IMR-90 (cell line): ENCODE measurements at places on chromosomes 6 and 20. TPM values are rescaled to one million over a fixed set of nuclear protein-coding genes. Genes with fewer than 3 reads are reported as not detected.

PRICKLE4 gene
- total RNA-seq: not detected in 2 replicates

DNA sequence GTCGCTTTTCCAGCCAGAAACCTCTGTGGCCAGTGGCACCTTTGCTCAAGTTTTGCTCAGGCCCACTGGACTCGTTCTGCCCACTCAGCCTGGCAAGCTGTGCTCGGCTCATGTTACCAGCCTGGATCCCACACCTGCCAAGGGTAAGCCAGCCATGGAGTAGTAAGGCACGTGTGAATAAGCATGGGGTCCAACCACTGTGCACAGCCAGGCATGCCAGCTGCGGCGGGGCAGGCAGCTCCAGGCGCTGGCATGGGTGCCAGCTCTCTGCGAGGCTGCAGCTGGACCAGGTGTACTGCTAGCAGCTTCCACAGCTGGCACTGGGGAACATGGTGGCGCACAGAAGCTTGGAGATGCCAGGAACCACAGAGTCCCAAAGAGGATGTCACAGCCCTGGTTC, 32.1 kb upstream of the PDYN start:
- no peak overlapping the region for H3K27ac ChIP-seq
- no peaks in the 10 kb centered on the region; the same call in 1 of the 2 replicates for H3K27me3 ChIP-seq
- H3K4me3 ChIP-seq: no peak overlapping the region

C2 gene
- under 0.01 and 0.18 TPM in 2 replicates for total RNA-seq

RAD21L1 gene
- under 0.01 TPM in 1 of 2 replicates, not detected in the other for total RNA-seq

CNBD2 gene
- 0.56 and 0.90 TPM in 2 replicates for total RNA-seq

- no peak overlapping the region for H3K27ac ChIP-seq
- DNase-seq: no peak
- H3K36me3 ChIP-seq: no peaks in the 10 kb centered on the region
- H3K27me3 ChIP-seq: peaks cover 51% of the 10 kb centered on the region
Measured at GRCh38 chr20:3082955-3083952, 1.3 kb downstream of the AVP start.

DNA sequence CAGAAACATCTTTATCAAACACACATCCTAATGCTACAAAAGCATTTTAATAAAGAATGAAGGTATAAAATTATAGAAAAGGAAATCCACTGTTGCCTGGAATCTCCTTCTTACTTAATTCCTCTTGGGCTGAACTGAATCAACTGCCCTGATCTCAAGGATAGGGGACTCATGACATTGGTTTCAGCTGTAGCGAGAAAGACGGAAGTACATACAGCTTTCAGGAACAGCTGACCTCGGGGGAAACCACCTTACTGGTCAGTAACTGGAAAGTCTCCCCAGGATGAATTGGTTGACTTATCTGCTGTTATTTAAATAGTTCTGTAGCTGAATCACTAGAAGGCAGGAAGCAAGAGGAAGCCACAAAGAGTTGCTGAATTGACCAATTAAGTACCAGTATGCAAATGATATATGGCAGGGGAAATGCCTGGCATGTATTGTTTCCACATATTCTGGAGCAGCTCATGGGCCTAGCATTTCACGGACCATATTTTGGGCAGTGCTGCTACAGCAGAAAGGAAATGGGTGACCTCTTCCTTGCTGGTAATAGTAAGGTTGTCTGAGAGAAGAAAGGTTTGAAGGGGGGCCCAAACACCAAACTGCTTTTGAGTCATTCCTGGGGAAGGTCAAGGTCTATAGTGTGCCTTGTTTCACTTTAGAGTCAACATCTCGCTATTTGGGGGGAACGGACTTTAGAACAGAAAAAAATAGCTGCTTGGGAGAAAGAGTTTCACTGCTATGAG, 43.7 kb upstream of the MAP7 start:
- H3K4me1 ChIP-seq: peaks cover 13% of the 10 kb centered on the region
- DNase-seq: peak; percentile 100
- H3K27me3 ChIP-seq: no peaks in the 10 kb centered on the region

GRCh38 chr6:86380571-86381125, 556.7 kb upstream of the HTR1E start:
- no peak for DNase-seq
- H3K27ac ChIP-seq: no peak overlapping the region
- H3K27me3 ChIP-seq: no peaks in the 10 kb centered on the region

- no peak for DNase-seq
- H3K27me3 ChIP-seq: peaks cover 5% of the 10 kb centered on the region
- H3K4me3 ChIP-seq: no peak overlapping the region
- H3K36me3 ChIP-seq: no peaks in the 10 kb centered on the region
- H3K4me1 ChIP-seq: peaks cover 6% of the 10 kb centered on the region; the same call in 1 of the 2 replicates
Measured at GRCh38 chr20:36144336-36144735, 10.2 kb upstream of the EPB41L1 start.

MRAP2 gene
- total RNA-seq: under 0.01 TPM in 1 of 2 replicates, not detected in the other

HTR1B gene
- under 0.01 and 0.36 TPM in 2 replicates for total RNA-seq

DNA sequence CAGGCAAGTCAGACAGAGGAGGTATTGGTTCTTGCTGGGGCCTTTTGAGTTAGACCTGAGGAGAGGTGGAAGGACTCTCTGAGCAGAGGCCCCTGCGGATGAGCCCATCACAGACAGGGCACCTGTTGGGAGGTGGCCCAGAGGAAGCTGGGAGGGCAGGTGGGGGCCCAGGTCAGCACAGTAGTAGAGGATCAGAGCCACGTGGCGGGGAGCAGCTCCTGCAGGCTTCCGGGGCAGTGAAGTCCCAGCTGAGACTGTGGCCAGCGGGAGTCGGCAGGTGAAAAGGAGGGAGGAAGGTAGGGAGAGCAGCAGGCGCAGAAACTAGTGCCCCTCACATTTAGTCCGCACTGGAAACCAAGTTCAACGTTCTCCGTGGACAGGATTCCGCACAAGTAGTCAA, 61.8 kb downstream of the RSPH3 start:
- H3K4me1 ChIP-seq: no peaks in the 10 kb centered on the region
- no peaks in the 10 kb centered on the region for H3K36me3 ChIP-seq
- H3K4me3 ChIP-seq: no peak overlapping the region
- DNase-seq: no peak

- H3K4me3 ChIP-seq: no peak overlapping the region
- H3K4me1 ChIP-seq: no peaks in the 10 kb centered on the region
- H3K27ac ChIP-seq: no peak overlapping the region
- no peak for DNase-seq
- H3K36me3 ChIP-seq: no peaks in the 10 kb centered on the region
Measured at GRCh38 chr6:444653-445275, 53.2 kb downstream of the IRF4 start.

GRCh38 chr6:40244699-40245098, 310.4 kb upstream of the MOCS1 start:
- H3K4me1 ChIP-seq: no peaks in the 10 kb centered on the region
- H3K36me3 ChIP-seq: no peaks in the 10 kb centered on the region
- H3K4me3 ChIP-seq: no peak overlapping the region

DNA sequence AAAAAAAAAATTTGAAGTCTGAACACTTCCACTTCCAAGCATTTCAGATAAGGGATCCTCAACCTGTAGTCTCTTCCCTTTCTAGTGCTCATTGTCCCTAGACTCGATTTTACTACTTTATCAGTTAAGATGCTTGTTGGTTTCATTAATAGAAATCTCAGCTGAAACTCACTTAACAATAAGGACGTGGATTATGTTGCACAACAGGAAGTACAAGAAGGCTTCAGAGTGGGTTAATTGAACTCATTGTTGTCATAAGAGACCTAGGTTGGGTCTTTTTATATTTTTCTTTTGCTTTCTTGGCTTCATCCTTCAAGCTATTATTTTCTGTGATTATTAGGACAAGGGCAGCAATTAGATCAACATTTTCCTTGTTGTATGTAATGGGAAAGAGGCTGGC, 175.2 kb downstream of the CDKAL1 start:
- no peak for DNase-seq
- H3K27me3 ChIP-seq: no peaks in the 10 kb centered on the region
- H3K36me3 ChIP-seq: no peaks in the 10 kb centered on the region
- H3K4me1 ChIP-seq: peaks cover 4% of the 10 kb centered on the region; the same call in 1 of the 2 replicates
- H3K27ac ChIP-seq: no peak overlapping the region

DNA sequence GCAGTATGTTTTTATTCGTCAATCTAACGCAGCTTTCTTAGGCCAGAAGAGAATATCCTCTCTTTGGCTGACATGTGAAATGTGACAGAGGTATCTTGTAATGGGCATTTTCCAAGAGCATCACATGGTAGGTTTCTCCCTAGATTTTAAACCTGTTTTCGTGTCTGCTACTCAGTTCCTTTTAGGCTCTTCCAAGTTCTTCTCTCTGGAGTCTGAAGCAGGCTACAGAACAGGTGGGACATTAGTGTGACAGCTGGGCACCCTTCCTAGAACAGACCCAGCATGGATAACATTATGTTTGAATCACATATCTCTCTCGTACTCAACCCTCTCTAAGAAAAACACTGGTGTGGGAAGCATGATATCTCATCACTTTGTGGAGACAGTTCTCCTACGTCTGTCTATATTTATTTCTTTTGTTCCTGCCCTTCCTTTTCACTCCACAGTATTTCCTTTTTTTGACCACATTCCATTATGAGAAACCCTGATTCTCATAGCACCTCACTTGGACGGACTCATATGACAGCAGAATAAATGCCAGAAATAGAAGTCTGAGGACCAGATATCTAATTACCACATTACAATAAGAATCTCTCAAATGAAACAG, 263.4 kb downstream of the NKAIN2 start:
- H3K36me3 ChIP-seq: no peaks in the 10 kb centered on the region
- DNase-seq: no peak
- H3K27me3 ChIP-seq: no peaks in the 10 kb centered on the region
- no peak overlapping the region for H3K27ac ChIP-seq
- H3K4me1 ChIP-seq: no peaks in the 10 kb centered on the region

TRIM15 gene
- total RNA-seq: not detected in 2 replicates

DNA sequence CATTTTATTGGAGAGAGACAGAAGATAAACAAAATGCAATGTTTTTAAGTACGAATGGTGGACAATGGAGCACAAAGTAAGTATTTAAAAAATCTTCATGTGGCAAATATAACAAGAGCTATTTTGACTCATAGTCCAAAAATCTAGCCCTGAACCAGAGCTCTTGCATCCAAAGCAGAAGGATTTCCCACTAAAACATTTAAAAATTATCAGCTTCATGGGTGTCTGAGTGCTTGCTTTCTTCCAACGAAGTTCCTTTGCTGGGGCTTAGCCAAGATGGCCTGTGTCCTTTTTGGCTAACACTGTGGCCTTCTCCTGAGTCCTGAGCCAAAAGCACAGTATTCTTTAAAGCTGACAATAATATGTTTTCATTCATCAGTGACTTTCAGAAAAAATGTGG, 161.7 kb downstream of the RIMS1 start:
- DNase-seq: no peak
- H3K36me3 ChIP-seq: no peaks in the 10 kb centered on the region
- no peaks in the 10 kb centered on the region; the same call in 1 of the 2 replicates for H3K27me3 ChIP-seq
- no peak overlapping the region for H3K27ac ChIP-seq
- no peak overlapping the region for H3K4me3 ChIP-seq

ADGRF5 gene
- not detected in 2 replicates for total RNA-seq

DNA sequence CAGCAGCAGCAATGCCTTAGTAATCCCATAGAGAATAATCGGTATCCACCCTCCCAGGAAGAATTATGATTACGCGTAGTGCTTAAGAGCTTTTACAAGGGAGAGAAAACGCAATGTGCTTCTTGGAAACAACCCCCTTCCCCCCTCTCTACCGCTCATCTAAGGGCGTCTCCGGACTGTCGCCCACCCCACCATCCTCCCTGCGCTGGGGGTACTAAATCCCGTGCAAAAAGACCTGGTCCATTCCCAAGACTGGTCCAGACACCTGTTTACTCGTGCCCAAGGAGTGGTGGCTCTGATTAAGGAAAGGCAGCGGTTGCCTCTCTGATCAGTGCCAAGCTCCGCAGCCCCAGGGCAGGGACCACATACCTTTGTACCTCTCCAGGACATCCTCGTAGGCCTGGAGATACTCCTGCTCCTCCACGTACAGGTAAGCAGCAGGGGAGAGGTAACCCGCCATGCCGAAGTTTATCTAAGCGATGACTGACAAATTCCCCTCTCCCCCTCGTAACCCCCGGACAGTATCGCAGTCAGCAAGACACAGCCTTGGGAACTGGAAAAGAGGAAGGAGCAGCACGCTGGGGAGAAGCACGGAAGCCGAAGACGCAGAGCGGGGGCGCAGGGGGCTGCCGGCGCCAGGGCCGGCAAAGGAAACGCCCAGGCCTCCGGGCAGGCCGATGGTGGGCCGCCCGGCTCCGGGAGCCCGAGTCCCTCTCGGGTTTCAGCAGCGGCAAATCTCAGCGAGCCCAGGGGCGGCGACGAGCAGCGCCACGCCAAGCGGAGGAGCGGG, 112.0 kb upstream of the BEND6 start:
- H3K36me3 ChIP-seq: no peaks in the 10 kb centered on the region
- peak overlapping the region; percentile 92 for H3K4me3 ChIP-seq
- peaks cover 3% of the 10 kb centered on the region; the same call in 1 of the 2 replicates for H3K4me1 ChIP-seq
- H3K27ac ChIP-seq: peak overlapping the region; percentile 82
- H3K27me3 ChIP-seq: no peaks in the 10 kb centered on the region
